Stimulated activated CD8-positive, alpha-beta memory T cell treated with anti-CD3 and anti-CD28 coated beads, Interleukin-12 subunit alpha, Interleukin-12 subunit beta, amount 100 ng/mL, for 1 hour (primary cell): ENCODE measurements at places on chromosomes 1 and 21.

DNA sequence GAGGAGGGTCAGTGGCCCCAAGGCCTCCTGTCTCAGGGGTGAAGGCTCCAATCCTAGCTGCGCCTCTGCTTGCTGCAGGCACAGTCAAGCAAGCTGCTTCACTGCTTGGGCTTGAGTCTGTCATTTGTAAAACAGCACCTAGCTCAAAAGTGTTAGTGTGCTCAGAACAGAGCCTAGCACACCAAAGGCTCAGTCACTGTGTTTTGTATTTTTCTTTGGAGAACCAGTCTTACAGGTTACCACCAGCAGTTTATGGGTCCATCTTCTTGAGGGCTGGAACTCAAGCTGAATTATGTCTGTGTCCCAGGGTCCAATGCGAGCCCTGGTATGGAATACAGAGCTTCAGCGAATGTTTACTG lies 113.6 kb downstream of the DMRTB1 start:
- no peak for DNase-seq

DNA sequence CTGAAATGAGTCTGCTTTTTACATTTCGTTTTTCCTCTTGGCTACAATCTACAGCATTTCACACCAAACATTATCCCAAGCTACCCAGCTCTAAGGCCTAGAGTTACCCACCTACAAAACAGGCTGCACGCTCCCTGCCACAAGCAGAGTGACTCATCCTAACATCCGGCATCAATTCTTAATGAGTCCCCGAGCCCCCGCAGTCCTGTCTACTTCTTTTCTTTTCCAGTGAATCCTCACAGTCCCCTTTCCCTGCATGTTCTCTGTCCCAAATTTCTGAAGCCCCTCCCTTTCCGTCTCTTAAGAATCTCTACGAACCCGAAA lies 650 bp downstream of the PCNX2 start:
- peak; percentile 14 for DNase-seq

GRCh38 chr1:22814176-22815042 lies 103.8 kb downstream of the EPHB2 start:
- DNase-seq = no peak

DNA sequence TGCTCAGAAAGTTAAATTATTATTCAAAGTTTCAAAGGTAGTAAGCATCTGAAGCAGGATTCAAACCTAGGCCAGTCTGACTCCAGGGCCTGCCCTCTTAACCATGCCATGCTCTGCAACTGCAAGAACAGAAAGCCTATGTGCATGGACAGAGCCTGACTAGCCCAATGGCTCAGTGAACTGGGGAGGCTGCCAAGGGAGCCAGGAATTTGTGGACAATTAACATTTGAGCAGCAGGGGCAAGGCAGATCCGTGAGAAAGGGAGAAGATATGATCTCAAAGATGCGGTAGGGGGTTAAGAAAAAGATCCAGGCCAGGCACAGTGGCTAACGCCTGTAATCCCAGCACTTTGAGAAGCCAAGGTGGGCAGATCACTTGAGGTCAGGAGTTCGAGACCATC lies 6.5 kb upstream of the ATP1A4 start:
- no peak for DNase-seq

GRCh38 chr1:229989591-229990248 lies 77.3 kb upstream of the GALNT2 start:
- no peak for DNase-seq

- no peak for DNase-seq
Measured at GRCh38 chr1:29363536-29363935, 127.2 kb downstream of the PTPRU start.

DNA sequence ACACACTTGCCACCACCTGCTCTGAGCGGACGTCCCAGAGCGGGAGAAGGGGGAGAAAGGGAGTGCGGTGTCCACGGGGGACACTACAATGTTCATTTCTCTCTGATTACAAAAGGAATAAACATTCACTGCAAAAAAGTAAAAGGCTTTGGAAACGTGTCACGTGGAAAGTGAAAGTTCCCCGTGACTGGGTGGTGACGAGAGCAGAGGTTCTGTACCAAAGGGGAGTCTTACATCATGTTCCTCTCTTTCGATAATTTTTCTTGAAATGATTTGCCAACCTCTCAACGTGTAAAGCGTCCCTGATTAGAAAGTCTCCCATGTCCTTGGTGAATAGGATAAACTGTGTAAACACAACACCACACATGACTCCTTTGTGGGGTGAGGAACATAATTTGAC lies 22.0 kb upstream of the PRDM15 start:
- DNase-seq = no peak

GRCh38 chr21:44378646-44379514 lies 25.5 kb downstream of the TRPM2 start:
- no peak for DNase-seq

GRCh38 chr1:41860771-41861170 lies 58.0 kb downstream of the HIVEP3 start:
- DNase-seq = no peak

DNA sequence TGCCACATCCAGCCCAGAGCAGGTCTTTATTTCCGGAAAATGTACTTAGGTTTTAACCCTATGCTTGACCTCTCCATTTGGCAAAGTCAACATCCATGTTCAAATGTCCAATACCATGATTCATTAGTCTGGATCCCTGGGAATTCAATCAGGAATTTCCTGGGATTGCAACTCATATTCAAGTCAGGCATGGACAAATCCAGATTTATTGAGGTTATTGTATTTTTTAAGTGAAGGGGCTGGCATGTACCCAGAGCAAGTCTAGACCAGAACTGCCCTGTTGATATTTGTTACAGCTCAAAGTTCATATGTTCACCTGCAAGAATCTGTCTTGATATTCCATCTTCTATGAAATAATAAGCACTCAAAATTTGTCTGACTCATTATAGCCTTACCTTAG lies 521.1 kb downstream of the ADGRL2 start:
- DNase-seq = no peak

DNA sequence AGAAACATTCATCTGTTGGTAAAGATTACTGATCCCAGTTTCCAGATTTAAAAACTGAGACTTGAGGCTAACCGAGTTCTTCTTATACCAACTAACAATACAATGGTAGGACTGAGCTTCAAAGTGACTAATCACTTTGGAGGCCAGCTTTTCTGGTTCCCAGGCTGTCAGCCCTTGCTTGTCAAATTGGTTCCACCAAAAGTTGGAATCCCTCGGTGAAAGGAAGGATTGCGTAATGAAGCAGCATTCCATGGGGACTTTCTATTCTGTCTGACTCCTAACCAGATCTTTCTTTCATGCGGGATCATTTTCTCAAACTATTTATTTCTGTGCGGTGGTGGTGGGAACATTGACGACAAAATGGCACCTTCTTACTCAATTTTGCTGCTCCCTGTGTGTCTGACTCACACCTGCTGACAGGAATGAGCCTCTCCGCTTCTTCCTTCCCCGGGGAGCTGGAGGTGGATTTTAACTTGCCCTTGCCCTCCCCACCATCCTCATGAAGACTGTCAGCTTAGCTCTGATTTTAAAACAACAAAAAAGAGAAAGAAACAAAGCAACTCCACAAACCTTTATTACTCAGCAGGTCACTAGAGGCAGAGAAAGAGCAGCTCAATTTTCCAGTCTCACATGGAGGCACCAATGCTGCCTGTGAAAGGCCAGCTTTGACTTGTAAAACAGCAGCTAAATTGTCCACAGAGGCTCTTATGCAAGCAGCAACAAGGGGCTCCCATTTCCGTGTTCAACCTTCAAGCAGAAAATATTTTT lies 32.9 kb upstream of the RASAL2 start:
- DNase-seq = no peak

GRCh38 chr1:63622849-63623566 lies 29.8 kb downstream of the PGM1 start:
- no peak for DNase-seq

- DNase-seq = no peak
Measured at GRCh38 chr1:53089478-53090226, 27.6 kb downstream of the PODN start.

DNA sequence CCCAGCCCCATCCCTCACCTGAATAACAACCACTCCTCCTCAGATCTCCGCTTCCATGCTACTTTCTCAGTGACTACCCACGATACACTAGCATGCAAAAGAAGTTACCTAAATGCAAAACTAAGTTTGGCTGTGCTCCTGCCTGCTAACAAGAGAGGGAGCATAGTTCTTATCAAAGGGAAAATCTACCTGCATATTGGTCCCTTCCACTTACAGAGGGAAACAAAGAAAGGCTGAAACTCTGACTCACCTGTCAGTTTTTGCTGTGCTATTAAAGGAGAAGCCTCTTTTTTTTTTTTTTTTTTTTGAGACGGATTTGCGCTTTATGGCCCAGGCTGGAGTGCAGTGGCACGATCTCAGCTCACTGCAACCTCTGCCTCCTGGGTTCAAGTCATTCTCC lies 43.8 kb upstream of the RAVER2 start:
- no peak for DNase-seq

DNA sequence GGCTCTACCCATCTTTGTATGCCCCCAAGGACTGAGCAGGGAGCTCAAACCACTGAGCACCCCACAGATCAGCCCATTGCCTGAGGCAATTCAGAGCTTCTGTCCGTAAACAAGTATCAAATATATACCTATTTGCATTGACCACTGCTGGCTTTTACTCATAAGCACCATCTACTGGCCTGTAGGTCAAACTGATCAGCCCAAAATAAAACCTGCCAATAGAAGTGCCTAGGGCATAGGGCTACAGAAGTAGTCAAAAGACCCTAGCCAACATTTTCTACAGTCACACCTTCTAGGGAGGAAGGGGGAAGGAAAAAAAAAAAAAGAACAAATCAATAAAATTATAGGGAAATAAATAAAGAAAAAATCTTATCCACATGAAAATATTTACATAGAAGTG lies 5.3 kb upstream of the LCE3D start:
- DNase-seq = no peak

DNA sequence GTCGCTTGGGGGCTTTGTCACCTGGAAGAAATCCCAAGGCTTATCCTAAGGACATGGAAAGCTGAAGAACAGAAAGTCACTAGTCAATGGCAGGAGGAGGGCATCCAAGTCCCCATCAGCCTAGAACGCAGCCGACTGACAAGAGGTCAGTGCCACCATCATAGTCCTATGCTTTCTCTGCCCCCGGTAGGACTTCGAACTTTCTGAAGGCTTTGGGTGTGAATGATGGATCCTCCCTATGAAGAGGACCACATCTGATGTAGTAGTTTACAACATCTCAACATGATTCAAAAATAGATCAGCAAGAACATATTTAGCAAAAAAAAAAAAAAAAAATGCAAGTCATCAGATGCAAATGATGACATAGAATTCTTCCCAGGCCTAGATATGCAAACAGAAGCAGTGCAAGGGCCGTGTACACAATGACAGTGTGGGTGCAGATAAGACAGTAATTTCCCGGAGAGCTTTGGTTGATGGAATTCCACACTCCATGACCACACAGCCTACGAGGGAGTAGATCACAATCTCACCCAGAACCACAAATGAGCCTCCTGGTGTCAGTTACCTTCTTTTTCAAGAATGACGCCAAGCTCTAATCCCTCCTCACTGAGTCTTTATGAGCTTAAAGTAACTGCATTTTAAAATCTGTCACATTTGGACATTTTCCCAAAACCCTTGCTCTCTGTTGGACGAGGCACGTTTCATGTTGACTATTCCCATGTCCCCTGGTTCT lies 88.2 kb downstream of the PSMG1 start:
- DNase-seq = no peak

DNA sequence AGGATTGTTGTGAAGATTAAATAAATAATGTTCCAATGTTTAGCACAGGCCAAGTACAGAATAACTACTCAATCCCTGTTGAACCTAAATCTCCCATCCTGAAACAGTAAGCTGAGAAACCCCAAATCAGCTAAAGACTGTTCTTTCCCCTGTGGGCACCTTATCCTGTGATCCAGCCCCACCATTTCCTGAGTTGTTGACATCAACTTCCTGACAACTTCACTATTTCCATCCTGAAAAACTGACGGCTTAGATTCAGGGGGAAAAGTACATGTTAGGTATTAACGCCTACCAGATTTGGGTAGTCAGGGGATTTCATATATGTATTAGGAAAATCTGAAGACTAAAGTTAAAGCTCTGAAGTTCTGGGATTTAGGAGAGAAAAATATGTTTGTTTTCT lies 51.7 kb upstream of the PALMD start:
- no peak for DNase-seq

DNA sequence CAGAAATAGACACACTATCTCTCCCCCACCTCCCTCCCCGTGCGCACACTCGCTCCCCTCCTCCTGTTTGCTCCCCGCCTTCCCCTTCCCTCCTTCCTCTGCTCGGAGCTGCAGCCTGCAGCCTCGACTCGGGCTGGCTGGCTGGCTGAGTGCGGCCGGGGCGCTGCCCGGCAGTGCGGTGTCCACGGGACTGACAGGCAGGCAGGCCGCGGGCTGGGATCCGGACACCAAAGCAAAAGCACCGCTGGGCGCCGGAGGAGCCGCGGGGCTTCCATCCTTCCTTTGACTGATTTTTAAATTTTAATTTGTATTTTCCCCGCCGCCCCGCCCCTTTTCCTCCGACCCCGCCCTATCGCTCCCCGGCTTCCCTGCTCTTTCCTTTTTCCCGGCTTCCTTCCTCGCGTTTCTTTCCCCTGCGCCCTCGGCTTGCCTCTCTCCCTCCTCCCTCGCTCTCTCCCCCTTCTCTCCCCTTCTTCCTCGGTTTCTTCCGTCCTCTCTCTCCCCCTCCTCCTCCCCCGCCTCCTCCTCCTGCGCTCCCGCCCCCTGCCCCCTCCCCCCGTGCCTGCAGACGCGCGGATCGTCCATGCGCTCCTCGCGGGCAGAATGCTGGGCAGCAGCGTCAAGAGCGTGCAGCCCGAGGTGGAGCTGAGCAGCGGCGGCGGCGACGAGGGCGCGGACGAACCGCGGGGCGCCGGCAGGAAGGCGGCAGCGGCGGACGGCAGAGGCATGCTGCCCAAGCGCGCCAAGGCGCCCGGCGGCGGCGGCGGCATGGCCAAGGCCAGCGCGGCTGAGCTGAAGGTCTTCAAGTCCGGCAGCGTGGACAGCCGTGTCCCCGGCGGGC lies 109.4 kb downstream of the NAV1 start:
- no peak for DNase-seq

GRCh38 chr1:150194381-150195031 lies 41.4 kb downstream of the ANP32E start:
- DNase-seq = no peak

DNA sequence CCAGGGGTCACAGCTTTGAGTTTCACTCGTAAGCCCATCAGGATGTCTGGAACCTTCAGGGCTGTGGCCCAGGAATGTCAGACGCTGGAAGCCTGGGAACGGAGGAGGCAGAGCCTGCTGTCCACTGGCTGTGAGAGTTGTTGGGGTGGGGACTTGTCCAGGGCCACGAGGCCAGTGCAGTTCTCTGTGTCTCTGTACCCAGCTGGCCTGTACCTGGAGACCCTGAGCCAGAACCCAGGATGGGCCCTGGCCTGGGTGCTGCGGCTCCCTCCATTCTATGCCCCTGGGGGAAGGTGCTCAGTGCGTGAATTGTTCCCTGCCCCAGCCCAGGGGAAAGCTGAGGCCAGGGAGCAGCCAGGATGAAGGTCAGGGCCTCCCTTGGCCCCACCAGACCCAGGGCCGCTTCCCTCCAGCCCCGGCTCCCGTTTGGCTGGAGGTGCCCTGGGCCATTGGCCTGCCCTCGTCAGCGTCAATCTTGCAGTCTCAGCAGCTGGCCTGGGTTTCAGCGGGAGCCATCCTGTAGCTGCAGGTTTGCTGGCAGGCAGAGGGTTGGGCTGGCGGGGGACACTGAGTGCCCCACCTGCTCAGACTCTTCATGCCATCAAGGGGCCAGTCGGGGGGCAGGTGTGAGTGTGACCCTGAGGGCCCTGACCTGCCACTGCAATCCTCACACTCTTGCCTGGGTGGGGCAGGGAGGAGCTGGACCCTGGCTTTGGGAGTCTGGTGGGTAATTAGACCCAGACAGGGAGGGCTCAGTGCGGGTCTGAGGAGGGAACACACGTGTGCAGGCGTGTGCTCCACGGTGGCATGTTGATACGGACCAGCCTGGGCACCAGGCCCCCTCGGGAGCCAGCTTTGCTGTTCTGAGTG lies 724 bp upstream of the CALML6 start:
- DNase-seq = no peak

GRCh38 chr1:111378791-111379190 lies 48.7 kb downstream of the OVGP1 start:
- no peak for DNase-seq
